NCI-H345 (cell line): ENCODE measurements at places on chromosomes 12 and 14.

DNA sequence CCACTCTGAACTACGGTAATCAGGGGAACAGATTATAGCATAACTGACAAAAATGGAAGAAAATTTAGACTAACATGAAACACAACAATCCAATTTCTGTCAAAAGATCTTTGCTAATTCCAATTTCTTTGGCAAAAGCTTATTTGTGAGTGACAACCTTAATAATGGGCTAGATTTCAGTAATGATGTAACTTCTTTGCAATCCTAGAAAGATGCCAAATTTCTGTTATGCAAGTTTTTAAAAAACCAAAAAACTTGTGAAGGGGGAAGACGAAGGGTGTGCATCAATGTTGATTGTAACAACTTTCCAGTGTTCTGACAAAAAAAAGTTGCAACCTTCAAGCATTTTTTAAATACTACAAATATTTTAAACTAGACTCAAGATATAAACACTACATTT is 59.9 kb downstream of the DICER1 start:
- DNase-seq = no peak

DNA sequence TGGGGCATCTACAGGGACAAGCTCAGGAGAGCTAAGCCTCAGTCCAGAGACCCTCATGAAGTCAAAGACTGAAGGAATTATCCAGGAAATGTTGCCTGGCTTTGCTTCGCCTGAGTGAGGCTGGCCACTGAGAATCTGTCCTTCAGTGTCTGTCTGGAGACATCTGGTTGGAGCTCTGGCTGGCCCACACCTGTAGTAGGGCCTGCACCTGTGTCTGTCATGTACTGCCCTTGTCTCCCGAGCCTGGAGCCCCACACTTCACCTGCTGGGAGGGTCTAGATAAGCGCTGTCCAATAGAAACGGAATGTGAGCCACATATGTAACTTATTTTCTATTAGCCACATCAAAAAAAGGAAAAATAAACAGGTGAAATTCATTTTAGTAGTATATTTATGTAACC is 9.9 kb upstream of the HDAC7 start:
- DNase-seq = no peak

- no peak for DNase-seq
Measured at GRCh38 chr12:46100551-46101484, 110.4 kb upstream of the SCAF11 start.

GRCh38 chr12:14931359-14931758 is 7.0 kb downstream of the ERP27 start:
- no peak for DNase-seq
